ENCODE measurements at places on chromosomes 3 and 15.

GRCh38 chr3:45453083-45453482, 64.7 kb downstream of the LARS2 start:
- DNase-seq = no peak

DNA sequence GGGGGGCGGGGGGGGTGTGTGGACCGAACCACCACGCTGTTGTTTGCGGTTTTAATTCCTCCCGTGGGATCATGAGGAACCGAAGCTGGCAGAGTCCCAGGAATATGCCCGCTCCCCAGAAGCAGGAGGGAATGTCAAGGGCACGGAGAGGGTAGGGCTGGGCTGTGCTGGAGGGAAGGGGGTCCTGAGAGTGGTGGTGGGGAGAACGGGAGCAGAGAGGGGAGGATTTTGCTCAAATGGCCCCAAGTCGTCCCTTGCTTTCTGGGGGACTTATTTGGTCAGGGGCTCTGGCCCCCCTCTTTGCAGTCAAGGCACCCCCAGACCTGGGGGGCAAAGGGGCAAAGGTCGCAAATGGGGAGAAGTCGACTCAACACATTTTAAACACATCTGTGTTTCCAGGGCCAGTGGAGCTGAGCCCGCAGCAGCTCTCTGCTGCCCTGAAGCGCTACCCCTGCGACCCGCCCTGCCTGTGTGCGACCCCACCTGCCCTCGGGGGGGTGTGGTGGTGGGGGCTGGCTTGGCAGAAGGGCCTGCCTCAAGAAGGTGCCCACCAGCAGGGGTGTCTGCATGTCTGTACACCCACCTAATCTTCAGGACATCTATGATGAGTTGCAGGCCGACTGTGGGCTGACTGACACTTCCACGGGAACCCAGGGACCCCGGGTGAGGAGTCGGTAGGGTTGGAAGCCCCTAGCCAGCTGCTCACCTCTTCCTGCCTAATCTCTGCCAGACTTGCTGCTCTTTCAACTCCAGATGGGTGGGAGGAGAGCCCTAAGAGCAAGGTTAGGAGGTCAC, 602 bp upstream of the ATP2B2 start:
- no peak for DNase-seq

GRCh38 chr3:46749129-46749528, 31.5 kb upstream of the PRSS50 start:
- DNase-seq = no peak

- DNase-seq = no peak
Observed at GRCh38 chr3:71859123-71859519, 74.2 kb upstream of the PROK2 start.

DNA sequence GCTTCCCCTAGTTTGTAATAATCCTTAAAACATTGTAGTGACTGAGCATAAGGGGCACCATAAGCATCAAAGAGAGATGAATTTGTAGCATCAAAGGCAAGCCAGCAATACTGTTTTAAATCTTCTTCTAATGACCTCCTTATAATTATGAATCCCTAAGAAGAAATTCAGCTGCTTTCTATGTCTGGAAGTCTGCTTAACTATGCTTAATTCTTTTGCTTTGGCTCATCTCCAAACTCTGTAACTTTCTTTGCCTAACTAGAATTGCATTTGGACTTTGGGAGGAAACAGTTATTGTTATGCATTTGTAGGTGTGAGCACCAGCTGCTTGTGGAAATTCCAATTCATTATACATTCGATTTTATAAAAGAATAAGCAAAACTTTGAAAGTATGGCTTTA, 117.7 kb upstream of the SPATA16 start:
- DNase-seq = no peak

GRCh38 chr15:69161079-69161877, 843 bp downstream of the GLCE start:
- DNase-seq = peak; percentile 6

DNA sequence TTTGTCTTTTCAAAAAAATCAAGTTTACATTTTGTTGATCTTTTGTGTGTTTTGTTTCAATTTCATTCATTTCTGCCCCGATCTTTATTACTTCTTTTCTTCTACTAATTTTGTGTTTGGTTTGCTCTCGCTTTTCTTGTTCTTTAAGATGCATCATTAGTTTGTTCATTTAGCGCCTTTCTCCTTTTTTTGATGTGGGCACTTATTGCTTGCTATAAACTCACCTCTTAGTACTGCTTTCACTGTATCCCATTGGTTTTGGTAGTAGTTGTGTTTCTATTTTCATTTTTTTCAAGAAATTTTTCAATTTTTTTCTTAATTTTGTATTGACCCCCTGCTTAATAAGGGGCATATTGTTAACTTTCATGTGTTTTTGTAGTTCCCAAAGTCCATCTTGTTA, 34.4 kb downstream of the PRKCI start:
- no peak for DNase-seq

- DNase-seq = no peak
Observed at GRCh38 chr3:65961128-65961527, 77.6 kb downstream of the MAGI1 start.

GRCh38 chr3:152318512-152318911, 49.8 kb downstream of the MBNL1 start:
- DNase-seq = no peak

- no peak for DNase-seq
Observed at GRCh38 chr3:160768918-160769317, 12.9 kb downstream of the PPM1L start.

- DNase-seq = no peak
Observed at GRCh38 chr3:178960181-178960580, 111.4 kb downstream of the ZMAT3 start.

GRCh38 chr15:62390791-62391640, 225.9 kb upstream of the C2CD4B start:
- DNase-seq = peak; percentile 2
